Thymus (tissue), 14 donors: ENCODE measurements at places on chromosomes 7 and 10.

GRCh38 chr7:25527665-25528170 is 299.4 kb upstream of the NPVF start:
- DNase-seq: no peak

- no peak for DNase-seq
Measured at GRCh38 chr10:66591865-66592264, 334.0 kb upstream of the LRRTM3 start.

- no peak for DNase-seq
Measured at GRCh38 chr10:131996466-131997365, 15.0 kb upstream of the BNIP3 start.

DNA sequence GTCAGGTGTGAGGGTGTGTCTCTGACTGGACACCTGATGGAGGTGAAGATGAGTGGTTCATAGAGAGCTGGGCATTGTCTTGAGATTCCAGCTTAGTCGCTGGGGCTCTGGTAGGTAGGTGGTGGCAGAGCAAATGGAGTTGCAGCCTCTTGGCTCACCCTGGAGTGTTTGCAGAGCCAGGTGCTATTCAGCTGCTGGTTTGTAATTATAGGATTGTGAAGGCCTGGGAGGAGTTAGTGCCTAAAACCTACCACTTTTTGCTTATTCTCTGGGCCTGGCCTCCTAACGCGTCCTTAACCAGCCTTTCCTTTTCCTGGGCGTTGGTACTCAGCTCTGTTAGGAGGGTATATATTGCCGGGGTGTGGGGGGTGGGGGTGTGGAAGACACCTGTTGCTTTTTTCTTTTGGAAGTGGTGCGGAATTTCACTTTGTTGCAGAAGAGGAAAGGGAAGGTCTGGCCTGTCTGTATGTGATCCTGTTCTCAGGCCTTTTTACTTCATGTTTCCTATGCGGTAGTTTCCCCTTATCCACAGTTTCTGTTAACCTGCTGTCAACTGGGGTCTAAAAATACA is 3.2 kb downstream of the PPRC1 start:
- no peak for DNase-seq

GRCh38 chr7:98289333-98289875 is 7.9 kb downstream of the BRI3 start:
- DNase-seq: no peak

DNA sequence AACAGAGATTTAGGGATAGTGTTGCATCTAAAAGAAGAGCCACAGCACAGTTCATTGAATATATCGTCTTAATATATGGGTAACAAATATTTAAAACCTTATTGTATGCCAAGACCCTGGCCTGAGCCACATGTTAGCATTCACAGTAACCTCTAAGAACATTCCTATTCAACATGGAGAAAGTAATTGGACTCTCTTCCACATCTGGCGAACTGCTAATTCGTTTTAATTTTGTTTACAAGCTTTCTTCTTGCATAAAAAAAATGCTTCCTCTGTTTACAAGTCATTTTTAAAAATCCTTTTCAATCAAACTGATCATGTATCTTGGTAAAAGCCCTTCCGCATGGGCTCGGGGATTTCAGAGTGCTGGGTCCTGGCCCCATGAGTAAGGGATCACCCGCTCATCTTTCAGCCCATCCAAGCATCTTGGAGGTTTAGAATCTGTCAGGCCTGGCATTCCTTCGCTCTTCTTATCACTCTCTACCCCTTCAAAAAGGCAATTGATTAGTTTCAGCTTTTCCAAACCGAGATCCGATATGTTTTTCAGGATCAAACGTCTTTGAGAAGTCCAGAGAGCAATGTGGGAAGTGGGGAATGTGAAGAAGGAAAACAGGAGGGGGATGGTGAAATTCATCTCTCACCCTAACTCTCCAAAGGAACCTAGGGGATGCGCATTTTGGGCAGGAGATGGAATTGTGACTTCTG is 7.3 kb downstream of the TWIST1 start:
- no peak for DNase-seq

- no peak for DNase-seq
Measured at GRCh38 chr7:87370660-87371180, 25.3 kb downstream of the CROT start.

DNA sequence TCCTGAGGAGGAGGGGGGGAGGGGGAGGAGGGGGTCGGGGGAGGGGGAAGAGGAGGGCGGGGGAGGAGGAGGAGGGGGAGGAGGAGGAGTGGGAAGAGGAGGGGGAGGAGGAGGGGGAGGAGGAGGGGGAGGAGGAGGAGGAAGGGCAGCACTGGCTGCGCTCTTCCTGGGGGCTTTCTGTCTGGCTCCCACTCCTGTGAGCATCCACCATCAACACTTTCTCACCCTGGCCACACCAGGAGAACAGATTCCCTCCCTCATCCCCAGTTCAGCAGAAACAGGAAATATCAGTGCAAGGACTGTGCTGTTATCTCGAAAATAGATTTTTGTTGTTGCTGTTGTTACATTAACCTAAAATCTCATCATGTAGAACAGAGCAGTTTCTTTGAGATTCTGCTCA is 530.5 kb downstream of the ACTR3B start:
- DNase-seq: no peak

DNA sequence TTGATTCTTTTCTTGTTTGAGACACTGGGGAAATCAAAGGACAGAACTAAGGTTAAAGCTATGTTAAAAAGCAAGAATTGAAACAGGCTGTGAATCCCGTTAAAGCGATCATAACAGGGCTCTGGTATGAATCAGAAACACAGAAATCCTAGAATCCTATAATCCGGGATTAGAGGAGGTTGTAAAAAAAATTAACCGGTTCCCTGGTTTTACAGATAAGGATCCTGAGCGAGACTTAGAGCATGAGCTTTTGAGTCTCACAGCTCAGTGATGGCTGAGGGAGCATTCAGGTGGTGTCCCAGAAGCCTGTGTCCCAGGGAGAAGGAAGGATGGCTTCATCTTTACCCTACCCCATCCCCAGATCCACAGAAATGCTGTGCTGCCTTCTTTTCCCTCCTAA is 461.3 kb downstream of the PAXIP1 start:
- DNase-seq: no peak

- DNase-seq: no peak
Measured at GRCh38 chr7:131076711-131077181, 250.9 kb upstream of the MKLN1 start.

DNA sequence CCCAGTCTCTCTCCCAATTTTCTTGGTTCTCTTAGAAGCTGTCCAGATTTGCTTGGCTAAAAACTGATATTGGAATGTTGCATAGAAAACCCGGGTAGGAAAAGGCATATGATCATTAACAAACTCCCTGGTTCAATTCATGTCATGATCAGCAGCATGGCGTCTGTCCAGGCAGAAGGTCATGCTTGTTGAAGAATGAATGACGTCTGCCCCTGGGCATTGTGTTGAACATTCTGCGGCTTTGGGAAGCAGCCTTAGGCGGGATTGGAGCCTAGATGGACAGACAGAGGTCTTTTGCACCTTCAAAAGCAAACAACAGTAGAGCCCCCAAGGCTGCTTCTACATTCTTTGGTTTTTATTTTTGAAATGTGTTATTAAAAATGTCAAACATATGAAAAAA is 7.7 kb upstream of the MINDY3 start:
- DNase-seq: no peak
